ENCODE measurements at places on chromosomes 5 and 9.

GRCh38 chr9:12722131-12722530 lies 28.9 kb downstream of the TYRP1 start:
- DNase-seq, result no peak

DNA sequence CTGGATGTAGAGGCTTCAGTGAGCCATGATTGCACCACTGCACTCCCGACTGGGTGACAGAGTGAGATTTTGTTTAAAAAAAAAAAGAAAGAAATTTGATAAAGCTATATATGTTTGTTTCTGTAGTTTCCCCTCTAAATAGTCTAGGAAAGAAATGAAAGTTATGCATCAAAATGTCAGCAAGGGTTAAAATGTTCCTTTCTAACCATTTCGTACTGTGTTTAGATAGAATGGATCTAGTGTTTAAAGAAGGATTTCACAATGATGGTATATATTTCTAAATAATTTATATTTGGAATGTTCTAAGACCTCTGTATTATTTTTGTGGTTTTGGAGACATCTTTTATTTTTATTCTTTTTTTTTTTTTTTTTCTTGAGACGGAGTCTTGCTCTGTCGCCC lies 22.7 kb downstream of the TEK start:
- no peak for DNase-seq

- no peak for DNase-seq
These were observed 13.9 kb upstream of the NAA35 start for GRCh38 chr9:85927076-85927475.

DNA sequence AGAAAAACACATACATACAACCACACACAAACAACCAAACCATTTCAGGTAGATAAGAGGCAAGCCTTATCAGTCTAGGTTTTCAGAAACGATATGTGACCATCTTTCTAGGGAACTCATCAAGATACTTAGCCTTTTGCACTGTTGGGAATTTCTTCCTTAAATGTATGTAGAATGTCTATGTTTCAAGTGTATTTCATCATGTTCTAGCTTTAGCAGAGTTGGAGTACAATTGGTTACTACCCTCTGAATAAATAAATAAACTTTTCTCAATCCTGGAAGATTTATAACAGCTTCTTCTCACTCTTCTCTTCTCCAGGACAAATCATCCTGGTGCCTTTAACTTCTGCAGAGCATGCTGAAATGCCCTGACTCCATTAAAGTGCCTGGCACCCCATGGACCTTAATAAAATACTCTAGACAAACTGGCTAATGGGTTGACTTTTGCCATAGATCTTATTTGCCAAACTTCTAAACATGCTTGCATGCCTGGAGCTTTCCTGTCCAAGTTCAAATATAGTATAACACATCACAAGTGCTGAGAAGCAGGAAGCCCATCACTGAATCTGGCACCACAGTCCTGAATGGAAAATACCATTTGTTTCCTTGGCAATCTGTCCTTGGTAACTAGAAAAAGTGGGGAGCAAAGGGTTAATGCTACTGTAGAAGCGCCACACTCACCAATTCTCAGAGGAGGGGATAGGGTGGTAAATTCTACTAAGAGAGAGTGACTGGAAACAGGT lies 33.1 kb upstream of the ZNF462 start:
- DNase-seq, result no peak

DNA sequence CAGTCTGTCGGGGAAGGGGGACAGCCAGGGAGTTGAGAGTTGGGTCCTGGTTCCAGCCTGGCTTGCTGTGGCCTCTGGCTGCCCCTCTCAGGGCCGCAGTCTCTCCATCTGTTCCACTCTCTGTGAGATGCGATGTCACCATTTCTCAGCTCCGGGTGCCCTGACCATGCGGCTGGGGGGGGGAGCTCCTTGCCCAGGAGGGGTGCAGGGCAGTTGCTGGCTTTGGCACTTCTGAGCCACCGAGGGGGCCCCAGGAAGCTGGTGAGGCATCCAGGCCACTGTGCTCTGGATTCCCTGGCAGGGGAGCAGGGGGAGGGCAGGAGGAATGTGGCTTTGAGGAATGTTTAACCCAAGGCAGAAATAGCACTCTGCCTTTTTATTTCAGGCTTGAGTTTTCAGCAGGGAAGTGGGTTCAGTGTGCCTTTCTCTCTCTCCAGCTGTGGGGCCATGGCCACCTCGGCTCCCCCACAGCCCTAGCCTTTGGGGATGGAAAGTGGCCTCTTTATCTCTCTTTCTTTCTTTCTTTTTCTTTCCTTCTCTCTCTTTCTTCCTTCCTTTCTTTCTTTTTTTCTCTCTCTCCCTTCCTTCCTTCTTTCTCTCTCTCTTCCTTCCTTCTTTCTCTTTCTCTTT lies 11.0 kb downstream of the NCS1 start:
- no peak for DNase-seq

GRCh38 chr9:4594545-4594944 lies 67.5 kb upstream of the PLPP6 start:
- no peak for DNase-seq

DNA sequence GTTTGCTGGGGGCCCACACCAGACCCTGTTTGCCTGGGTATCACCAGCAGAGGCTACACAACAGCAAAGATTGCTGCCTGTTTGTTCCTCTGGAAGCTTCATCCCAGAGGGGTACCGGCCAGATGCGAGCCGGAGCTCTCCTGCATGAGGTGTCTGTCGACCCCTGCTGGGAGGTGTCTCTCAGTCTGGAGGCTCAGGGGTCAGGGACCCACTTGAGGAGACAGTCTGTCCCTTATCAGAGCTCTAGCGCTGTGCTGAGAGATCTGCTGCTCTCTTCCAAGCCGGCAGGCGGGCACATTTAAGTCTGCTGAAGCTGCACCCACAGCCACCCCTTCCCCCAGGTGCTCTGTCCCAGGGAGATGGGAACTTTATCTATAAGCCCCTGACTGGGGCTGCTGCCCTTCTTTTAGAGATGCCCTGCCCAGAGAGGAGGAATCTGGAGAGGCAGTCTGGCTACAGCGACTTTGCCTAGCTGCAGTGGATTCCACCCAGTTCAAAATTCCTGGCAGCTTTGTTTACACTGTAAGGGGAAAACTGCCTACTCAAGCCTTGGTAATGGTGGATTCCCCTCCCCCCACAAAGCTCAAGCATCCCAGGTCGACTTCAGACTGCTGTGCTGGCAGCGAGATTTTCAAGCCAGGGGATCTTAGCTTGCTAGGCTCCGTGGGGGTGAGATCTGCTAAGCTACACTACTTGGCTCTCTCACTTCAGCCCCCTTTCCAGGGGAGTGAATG lies 206.0 kb upstream of the TLX3 start:
- DNase-seq, result no peak

DNA sequence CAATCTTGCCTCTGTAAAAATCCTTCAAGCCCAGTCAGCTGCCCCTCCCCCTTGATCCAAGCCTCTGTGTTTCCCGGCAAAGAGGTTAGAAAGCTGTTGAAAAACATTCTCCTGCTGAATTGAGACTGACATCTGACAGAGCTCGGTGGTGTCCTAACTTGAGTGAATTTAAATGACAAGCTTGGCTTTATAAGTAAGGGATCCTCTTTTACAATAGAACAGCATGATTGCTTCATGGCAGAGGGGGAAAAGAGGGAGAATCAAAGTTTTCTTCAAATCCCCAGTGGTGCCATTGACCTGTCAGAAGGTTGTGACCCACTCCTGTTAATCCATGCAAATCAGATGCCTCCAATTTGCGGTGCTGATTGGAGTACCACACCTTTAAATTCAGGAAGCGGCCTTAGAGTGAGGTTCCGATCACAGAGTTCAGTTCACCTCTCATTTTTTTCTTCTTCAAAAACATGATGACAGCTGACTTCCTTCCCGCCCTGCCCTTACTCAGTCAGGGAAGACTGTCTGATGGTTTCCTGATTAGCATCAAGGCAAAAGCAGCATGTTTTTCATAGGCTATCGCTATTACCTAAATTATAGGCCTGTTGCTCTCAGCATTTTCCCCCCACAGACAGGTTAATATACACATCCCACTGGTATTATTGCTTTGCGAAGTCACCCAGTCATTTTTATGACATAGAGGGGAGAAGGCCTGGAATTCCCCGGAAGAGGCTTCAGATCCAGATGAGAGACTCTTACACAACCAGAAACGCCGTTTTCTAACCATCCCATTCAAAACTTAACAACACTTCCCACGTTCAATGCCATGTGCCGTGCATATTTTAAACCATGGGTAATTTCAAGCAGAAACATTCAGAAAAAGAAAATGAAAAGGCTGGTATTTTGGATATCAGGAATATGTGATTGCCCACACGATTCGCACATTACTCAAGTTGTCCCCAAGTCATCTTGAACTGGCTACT lies 141.4 kb downstream of the EBF1 start:
- DNase-seq, result no peak

DNA sequence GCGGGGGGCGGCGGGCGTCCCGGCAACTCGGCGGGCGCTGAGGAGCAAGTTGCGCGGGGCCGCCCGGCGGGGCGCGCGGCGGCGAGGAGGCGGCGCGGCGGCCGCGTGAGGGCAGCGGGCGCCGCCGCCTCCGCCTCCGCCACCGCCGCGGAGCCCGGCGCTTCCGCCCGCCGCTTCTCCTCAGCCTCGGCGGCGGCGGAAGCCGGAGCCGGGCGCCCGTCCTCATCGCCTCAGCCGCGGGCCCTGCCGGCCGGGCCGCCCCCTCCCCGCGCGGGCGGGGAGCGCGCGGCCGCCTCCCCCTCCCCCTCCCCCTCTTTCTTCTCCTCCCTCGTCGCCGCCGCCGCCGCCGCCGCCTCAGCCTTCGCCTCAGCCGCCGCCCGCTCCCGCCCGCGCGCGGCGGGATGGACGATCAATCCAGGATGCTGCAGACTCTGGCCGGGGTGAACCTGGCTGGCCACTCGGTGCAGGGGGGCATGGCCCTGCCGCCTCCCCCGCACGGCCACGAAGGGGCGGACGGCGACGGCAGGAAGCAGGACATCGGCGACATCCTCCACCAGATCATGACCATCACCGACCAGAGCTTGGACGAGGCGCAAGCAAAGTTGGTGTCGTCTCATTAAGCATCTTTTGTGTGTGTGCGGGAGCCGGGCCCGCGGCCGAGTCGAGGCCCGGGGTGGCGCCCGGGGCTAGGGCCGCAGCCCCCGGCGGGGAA lies at the start of gene PBX3:
PBX3 (plus strand) TSS at position 321 of the 712 bp plus-strand sequence.
- peak; percentile 17 for DNase-seq

GRCh38 chr9:87578625-87579024 lies 81.0 kb downstream of the DAPK1 start:
- no peak for DNase-seq

GRCh38 chr5:82560561-82560960 lies 282.4 kb upstream of the RPS23 start:
- DNase-seq, result no peak

- no peak for DNase-seq
These were observed 16.7 kb downstream of the ANXA6 start for GRCh38 chr5:151140686-151141459.

GRCh38 chr5:157665467-157666070 lies 5.8 kb upstream of the C5orf52 start:
- peak; percentile 23 for DNase-seq

GRCh38 chr5:153907170-153907775 lies 131.4 kb downstream of the FAM114A2 start:
- no peak for DNase-seq

- DNase-seq, result no peak
These were observed at the start of gene SH3RF2 for GRCh38 chr5:145936401-145937131. SH3RF2 (plus strand) TSS chr5:145936578; CDS start chr5:145937929, 1,351 bp downstream.

DNA sequence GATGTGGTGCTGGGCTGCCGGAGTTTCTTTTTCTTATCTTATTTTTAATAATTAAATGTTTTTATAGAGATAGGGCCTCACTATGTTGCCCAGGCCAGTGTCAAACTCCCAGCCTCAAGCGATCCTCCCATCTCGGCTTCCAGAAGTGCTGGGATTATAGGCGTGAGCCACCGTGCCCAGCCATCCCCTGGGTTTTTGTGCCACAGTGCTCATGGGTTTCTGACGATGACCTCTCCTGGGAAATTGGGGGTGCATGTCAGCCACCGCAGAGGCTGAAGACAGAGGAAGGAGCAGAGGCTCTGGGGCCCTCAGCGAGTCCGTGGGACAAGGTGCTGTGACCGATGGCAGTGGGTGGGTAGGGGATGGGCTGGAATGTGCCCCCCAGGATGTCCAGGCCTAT lies 14.4 kb downstream of the GPSM1 start:
- DNase-seq, result no peak

GRCh38 chr5:150517272-150518152 lies 9.6 kb downstream of the NDST1 start:
- DNase-seq, result no peak

DNA sequence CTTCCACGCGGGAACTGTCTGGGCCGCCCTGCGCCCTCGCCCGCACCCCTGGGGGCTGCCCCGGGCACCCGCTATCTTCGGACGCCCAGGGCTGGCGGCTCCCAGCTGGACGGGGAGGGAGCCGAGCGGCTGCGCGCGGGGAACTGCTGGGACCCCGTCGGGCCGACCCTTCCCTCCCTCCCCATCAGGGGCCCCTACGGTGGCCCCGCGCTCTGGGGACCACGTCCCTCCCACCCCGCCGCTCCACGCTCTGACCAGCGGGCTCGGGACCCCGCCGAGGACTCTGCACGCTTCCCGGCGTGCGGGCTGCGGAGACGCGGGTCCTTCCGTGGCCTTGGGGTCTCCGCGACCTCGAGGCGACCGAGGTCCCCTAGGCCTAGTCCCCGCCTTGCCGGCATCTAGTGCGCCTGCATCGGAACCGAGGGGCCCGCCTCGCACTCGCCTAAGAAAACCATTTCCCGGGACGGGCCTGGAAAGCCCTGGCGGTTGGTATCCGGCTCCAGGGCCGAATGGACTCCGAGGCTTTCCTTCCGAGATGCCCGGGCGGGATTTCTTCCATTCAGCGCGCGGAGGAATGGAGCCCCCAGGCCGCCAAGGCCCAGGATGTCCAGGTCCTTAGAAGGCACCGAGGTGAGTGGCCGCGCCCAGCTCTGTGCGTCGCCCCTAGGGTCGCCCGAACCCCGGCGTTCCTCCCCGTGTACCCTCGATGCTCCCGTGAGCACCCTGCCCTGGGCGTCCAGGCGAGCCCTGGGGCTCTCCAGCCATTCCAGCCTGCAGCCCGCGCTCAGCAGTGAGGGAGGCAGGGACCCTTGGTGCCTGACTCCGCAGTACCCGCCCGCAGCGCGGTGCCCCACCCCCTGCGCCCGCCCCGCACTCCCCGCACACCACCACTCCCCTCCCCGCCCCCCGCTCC lies 705 bp upstream of the SLC6A3 start:
- DNase-seq, result no peak

DNA sequence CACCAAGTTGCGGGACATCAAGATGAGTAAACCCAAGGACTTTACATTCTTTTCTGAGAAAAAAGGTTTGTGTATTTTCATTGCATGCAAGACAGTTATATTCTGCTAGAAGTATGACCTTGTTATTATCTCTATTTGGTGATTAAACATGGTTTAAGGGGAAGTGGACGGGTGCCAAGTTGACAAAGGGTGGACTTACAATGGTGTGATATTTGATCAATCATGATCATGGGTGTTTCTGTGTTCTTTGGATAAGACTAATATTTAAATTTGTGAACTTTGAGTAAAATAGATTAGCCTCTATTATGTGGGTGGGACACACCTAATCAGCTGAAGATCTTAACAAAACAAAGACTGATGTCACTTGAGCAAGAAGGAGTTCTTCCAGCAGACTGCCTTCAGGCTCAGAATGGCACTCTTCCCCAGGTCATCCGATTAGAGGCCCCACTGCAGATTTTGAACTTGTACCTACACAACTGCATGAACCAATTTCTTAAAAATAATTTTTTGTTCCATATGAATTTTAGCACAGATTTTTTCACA lies 782.9 kb downstream of the CDH12 start:
- DNase-seq, result no peak
